Stimulated activated CD4-positive, alpha-beta T cell treated with anti-CD3 and anti-CD28 coated beads, Interleukin-4, amount 100 ng/mL, for 24 hours (primary cell): ENCODE measurements at places on chromosomes 7 and 10.

- no peak for DNase-seq
Measured at GRCh38 chr7:138303230-138304070, 156.6 kb upstream of the TRIM24 start.

- no peak for DNase-seq
Measured at GRCh38 chr10:72353965-72354355, 759 bp downstream of the DNAJB12 start.

- no peak for DNase-seq
Measured at GRCh38 chr10:106913348-106913747, 251.2 kb downstream of the SORCS1 start.

DNA sequence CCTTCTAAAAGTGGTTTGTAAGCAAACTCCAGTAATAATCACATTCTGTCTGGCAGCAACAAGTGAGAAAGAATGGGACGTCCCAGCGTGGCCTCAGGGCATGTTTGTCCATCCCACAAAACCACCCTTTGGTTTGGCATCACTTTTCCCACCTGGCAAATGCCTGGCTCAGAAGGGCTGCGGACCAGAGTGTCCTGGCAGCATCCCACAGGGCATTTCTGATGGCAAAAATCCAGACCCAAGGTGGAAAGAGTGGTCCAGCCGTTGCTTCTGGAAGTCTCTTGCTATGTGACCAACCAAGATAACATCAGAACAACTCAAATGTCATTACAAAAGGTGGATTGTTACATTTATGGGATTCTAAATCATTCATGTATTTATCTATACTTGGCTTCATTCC lies 174.4 kb downstream of the CREB5 start:
- DNase-seq: no peak

GRCh38 chr7:111101856-111102646 lies 11.1 kb downstream of the LRRN3 start:
- no peak for DNase-seq

GRCh38 chr10:6012121-6012905 lies 35.0 kb upstream of the IL15RA start:
- no peak for DNase-seq

DNA sequence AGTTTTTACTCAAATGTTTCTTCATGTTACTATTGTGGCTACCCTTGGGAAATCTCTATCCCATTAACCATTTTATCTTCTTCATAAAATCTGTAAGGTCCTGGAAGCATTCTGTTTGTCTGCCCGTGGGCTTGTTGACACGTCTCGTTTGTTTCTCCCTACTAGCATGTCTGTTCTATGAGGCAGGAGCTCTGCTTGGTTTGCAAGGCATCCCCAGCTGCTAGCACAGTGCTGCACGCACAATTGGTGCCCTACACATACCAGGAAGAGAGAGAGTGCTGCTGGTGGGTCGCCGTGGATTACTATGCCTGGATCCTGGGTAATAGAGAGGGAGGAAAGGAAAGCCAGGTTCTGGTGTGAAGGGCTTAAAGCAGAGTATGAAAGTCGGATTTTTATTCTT lies 166.1 kb upstream of the TNS3 start:
- DNase-seq: no peak

GRCh38 chr10:13971601-13972475 lies 358.9 kb downstream of the FRMD4A start:
- no peak for DNase-seq

DNA sequence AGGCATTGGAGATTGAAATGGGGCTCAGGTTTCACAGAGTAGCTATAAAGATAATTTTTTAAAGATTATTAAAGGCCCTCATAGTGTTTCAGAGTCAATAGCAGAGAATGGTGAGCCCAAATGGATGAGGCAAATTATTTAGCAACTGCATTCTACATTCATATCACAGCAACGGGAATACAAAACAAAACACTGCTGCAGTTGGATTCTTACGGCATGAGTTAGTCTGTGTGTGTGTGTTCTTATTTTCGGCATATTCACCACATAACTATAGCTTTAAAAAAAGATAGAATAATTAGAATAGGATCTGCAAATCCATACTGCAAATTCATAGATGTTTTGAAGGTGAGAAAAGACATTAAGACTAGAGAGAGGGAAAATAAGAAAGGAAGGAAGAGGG lies 66.0 kb downstream of the SUGCT start:
- DNase-seq: no peak

DNA sequence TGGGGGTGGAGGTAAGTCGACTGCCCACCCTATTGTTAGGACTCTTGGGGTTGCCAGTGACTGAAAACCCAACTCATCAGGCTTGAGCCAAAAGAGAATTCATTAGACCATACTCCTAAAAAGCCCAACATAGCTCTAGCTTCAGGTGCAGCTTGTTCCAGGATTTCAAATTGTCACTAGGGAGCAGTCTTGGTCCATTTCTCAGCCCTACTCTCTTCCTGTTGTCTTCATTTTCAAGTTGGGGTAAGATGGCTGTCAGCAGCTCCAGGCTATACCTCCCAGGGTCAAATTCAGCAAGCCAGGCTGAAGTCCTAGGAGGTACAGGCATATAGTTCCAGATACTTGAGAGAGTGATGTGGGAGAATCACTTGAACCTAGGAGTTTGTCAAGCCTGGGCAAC lies 14.9 kb upstream of the COL13A1 start:
- no peak for DNase-seq

DNA sequence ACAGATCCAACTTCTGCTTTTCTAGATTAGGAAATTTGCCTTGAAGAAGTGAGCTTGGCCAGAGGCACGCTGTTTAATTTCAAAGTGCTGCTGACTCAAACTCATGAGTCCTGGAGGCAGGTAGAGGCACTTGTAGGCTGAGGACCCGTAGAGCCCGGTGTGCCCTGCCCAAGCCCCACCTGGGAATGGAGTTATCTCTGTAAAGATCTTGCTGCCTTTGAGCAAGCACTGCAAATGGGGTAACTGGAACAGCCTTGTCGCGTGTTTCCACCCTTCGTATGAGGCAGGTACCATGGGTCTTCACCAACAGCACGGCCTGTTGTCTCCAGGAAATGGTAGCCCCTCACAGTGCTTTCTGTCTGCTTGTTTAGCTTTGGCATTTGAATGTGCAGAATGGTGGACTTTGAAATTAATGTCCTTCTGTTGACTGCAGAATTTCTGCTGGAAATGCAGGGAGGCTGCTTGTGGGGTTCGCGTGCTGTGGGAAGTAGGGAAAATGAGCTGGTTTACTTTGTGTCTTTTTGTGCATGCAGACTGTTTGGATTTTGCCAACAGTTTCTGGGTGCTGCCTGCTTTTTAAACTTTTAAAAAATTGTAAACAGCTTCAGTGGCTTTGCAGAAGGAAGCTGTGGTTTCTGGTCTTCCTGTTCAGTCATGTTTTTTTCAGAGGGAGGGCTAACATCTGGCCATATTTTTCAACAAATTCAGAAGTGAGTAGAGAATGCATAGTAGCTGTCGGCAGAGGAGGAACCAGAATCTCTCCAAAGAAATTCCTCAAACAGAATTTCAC lies 27.2 kb downstream of the CCM2 start:
- DNase-seq: no peak

GRCh38 chr7:66418537-66418936 lies 210.1 kb upstream of the KCTD7 start:
- no peak for DNase-seq

DNA sequence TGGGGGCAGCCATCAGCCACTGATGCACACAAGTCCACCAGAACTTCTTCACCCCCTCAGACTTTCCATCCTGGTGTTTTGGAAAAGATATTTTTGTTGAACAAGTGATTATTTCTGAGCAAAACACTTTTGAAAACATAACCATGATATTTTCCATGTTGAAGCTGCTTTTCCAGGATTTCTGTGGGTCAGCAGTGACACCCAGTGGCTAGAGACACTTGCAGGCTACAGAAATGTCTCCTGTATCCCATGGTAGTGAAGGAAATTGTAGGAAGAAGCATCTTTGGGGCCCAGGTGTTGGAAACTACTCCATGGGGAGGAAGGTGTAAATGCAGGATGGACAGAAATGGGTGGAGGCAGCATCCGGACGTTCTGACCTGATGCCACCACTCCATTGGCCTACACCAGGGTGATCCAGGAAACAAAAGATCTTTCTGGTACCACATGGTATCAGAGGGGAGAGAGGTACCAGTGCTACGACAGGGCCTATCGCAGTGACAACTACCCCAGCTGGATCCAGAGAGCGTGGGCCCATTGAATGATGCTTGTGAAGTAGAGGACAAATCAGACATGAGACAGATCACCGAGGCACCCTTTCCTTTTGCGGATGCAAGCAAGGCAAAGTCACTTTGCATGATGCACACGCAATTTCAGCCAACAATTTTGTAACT lies 111.7 kb upstream of the COBL start:
- no peak for DNase-seq

- no peak for DNase-seq
Measured at GRCh38 chr7:21670496-21670895, 127.7 kb downstream of the DNAH11 start.

DNA sequence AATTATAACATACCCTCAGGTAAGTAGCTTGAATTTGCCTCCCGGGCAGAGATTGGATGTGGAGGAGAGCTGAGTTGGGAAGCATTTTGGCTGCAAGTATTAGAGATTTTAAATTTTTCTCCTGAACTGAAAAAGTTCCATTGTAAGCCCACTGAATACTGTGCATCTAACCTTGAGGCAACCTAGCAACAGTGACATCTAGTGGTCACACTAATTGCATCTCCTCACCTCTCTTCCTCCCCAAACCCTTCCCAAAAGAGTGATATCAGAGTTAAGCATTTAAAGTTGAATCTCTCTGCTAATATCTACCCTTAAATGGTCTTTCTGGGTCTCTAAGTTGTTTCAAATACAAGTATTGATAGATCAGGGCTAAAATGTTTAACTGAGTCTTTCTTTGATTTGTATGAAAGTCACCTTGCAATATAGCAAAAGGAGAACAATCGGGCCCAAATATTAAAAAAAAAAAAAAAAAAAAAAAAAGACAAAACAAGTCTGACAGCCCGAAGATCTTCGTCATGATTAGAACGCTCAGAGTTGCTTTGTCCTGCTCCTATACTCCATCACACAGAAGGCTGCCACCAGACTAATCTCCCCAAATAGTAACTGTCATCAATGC lies 40.4 kb upstream of the DLX5 start:
- DNase-seq: peak; percentile 32

DNA sequence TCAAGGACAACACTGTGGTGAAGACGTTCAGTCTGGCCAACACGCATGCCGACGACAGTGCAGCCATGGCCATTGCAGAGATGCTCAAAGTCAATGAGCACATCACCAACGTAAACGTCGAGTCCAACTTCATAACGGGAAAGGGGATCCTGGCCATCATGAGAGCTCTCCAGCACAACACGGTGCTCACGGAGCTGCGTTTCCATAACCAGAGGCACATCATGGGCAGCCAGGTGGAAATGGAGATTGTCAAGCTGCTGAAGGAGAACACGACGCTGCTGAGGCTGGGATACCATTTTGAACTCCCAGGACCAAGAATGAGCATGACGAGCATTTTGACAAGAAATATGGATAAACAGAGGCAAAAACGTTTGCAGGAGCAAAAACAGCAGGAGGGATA lies 6.6 kb downstream of the LMOD2 start:
- DNase-seq: no peak

- DNase-seq: no peak
Measured at GRCh38 chr7:78438433-78438832, 639.9 kb downstream of the PHTF2 start.

GRCh38 chr7:96836456-96836855 lies 126.8 kb upstream of the SEM1 start:
- DNase-seq: no peak

- DNase-seq: no peak
Measured at GRCh38 chr10:104521901-104522694, 119.0 kb upstream of the SORCS3 start.

- no peak for DNase-seq
Measured at GRCh38 chr10:71081229-71081560, 131.2 kb upstream of the UNC5B start.

GRCh38 chr7:128921866-128922440 lies 11.4 kb upstream of the KCP start:
- DNase-seq: no peak
